ENCODE measurements at places on chromosomes 2 and 18. TPM values are rescaled to one million over a fixed set of nuclear protein-coding genes. Genes with fewer than 3 reads are reported as not detected.

- H3K4me1 ChIP-seq, result no peaks in the 10 kb centered on the region
- no peak overlapping the region for H3K4me3 ChIP-seq
- H3K27me3 ChIP-seq, result no peaks in the 10 kb centered on the region
- peaks cover 8% of the 10 kb centered on the region for H3K36me3 ChIP-seq
- H3K27ac ChIP-seq, result no peak overlapping the region
- DNase-seq, result no peak
Measured at GRCh38 chr2:126674075-126674744, 18.3 kb downstream of the GYPC start.

Gene DSEL
- total RNA-seq, result 9.0 TPM

Gene TMEM17
- 3.9 TPM for total RNA-seq

DNA sequence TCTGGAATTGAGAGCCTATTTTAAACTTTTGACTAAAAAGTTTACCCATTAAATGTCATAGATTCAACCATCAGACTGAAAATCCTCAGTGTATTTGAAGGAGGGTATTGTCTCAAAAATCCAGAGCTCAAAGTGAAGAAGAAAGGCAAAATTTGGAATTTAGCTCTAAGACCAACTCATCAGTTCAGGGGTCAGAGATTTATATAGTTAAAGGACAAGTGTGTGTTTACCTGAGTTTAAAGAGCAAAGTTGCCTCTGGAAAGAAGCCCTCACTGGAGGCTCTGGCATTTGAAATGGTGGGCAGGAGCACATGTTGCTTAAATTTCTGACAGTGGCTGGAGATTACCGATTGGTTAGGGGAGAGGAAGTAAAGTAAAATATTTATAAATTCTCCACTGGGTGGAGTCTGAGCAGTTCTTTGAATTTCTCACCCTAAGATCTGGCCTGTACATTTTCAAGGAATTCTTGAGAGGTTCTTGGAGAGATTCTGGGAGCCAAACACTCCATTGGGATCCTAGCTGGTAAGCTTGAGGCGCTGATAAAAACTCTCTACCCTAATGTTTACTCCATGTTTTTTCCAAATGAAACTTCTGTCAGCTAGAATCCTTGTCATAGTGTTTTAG is at the start of gene KYNU:
Gene KYNU, plus strand, starts transcription at position 449 of the 623 bp plus-strand sequence. CDS start 7,704 bp downstream, outside the sequence.
- no peaks in the 10 kb centered on the region for H3K27me3 ChIP-seq
- H3K36me3 ChIP-seq, result no peaks in the 10 kb centered on the region
- no peak for DNase-seq
- no peak within 1 kb of the TSS for H3K27ac ChIP-seq

DNA sequence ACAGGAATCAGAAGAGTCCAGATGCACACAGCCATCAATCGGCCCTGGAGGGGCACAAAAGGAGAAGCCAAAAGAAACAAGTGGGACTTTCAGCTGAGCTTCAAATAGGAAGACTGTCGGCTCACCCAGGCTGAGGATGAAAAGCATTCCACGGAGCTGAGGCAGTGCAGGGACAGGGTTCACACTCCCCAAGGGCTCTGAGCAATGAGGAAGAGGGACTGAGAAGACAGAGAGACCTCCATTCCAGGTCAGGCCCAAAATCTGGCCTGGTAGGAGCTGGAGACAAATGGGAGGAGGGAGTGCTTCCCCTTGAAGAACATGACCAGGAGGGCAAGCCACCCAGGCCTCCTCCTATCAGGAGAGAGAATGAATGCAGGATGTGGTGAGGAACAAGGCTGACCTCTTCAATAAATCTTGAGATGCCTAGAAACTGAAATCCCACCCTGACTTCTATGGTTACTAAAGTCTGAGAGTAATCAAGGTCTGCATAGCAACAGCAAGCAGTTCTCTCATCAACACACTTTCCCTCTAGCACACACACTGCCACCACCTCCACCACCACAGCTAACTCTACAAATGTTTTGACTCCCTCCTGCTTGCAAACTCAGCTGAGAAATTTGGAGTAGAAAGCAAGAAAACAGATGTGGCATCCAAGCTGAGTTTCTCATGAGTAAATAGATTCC is 434.4 kb downstream of the TNS1 start:
- no peak overlapping the region for H3K4me3 ChIP-seq
- no peak overlapping the region for H3K27ac ChIP-seq
- H3K4me1 ChIP-seq, result no peaks in the 10 kb centered on the region
- H3K36me3 ChIP-seq, result no peaks in the 10 kb centered on the region
- H3K27me3 ChIP-seq, result no peaks in the 10 kb centered on the region

Gene IGFBP2
- 75.9 TPM for total RNA-seq

DNA sequence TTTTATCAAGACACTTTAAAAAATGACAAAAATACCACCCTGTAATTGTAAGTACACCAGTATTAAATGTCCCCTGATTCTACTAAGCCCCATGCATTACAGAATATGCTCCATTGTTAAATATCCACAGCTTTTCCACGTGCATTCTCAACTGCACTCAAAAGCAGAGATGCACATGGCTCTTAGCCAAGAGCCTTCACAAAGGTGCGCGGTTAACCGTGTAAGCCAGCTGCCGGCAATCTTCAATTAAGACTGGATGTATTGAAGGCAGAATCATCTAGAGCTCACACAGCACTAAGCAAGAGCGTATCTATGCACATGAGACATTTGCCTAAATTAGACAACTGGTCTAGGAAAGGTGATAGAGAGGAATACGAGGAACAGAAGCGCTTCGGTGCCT is 278.3 kb downstream of the NAPG start:
- no peak overlapping the region for H3K27ac ChIP-seq
- DNase-seq, result no peak
- H3K27me3 ChIP-seq, result no peaks in the 10 kb centered on the region
- peaks cover 13% of the 10 kb centered on the region for H3K36me3 ChIP-seq
- peaks cover 8% of the 10 kb centered on the region for H3K4me1 ChIP-seq

DNA sequence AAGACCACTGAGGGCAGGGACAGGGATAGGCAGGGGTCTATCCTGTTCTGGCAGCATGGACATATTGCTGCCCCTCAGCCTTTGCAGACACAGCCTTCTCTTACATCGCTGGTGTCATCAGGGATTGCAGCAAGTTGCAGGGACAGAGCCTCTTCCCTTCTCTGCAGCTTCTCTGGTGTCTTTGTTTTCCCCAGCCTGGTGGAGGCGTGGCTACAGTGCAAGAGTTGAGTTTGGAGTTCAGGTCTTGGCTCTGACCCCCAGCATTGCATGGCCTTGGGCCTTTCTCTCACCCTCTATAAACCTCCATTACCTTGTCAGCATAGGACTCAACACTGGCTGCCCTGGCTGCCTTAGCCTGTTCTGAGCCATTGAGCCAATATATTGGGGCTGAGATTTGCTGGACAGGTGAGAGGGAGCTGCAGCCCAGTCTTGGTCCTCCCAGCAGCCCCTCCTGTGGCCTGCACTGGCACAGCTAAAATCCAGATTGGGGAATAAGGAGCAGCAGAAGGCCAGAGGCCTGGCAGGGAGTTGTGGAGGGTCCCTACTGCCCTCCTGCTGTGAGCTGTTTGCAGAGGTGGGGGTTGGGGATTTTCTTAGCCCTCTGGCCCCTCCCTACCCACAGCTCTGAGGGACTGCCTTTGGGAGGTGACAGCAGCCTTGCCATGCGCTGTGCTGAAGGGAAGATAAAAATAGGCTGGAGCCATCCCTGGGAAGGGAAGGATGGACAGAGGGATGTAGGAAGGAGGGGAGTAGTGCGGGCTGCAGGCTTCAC is 22.8 kb downstream of the EHD3 start:
- no peak for DNase-seq
- no peak overlapping the region for H3K4me3 ChIP-seq
- no peak overlapping the region for H3K27ac ChIP-seq
- no peaks in the 10 kb centered on the region for H3K36me3 ChIP-seq

DNA sequence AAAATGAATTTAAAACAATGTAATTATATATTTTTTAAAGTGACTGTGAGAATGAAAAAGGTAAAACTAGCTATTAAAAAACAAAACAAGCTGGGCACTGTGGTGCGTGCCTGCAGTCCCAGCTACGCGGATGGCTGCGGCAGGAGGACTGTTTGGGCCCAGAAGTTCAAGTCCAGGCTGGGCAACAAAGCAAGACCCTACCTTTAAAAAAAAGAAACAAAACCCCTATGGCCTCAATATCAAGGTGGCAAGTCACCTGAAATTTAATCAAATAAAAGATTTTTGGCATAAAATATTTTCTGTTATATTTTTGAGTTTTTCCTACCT is 46.9 kb upstream of the STRN start:
- no peak overlapping the region for H3K4me3 ChIP-seq
- no peak for DNase-seq
- no peak overlapping the region for H3K27ac ChIP-seq

Gene TCF7L1
- 14.7 TPM for total RNA-seq

Gene CNDP1
- total RNA-seq, result not detected

DNA sequence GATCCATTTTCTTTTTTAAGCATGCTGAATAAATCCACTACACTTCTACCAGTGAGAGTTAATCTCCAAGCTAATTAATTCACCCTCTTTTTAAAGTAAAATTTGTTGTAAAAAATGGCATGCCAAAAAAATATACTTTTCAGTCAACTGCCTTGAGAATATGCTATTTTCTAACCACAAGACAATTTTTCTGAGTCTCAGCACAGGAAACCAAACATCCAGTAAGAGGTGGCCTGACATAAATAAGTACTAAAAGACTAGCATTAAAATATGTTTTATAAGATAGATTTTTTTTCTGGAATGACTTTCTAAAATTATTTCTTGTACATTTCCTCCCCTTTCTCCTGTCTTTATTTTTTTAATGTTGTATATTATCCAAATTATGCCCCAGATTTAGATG is 2.9 kb downstream of the FBXO36 start:
- no peak overlapping the region for H3K4me3 ChIP-seq
- no peak overlapping the region for H3K27ac ChIP-seq
- DNase-seq, result no peak
- H3K36me3 ChIP-seq, result no peaks in the 10 kb centered on the region
- no peaks in the 10 kb centered on the region for H3K27me3 ChIP-seq
- peaks cover 8% of the 10 kb centered on the region for H3K4me1 ChIP-seq

DNA sequence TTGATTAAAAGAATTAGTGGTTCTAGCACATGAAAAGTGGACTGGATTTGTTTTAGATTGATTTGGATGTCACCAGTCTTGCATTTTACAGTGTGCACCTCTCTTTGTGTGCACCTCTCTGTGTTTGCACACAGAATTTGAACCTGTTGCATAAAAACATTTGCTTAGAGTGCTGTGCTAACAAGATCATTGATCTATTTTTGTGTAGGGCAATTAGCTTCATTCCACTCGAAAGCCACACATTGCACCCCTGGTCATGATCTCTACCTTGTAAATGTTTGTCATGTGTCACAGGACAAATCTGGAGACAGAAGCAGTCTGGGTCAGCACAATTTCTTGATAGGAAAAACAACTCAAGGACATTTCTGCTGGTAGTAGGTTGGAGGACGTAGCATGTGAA is 258.7 kb upstream of the LINC00305 start:
- no peak overlapping the region for H3K27ac ChIP-seq
- H3K36me3 ChIP-seq, result no peaks in the 10 kb centered on the region
- no peak for DNase-seq
- no peaks in the 10 kb centered on the region for H3K27me3 ChIP-seq

DNA sequence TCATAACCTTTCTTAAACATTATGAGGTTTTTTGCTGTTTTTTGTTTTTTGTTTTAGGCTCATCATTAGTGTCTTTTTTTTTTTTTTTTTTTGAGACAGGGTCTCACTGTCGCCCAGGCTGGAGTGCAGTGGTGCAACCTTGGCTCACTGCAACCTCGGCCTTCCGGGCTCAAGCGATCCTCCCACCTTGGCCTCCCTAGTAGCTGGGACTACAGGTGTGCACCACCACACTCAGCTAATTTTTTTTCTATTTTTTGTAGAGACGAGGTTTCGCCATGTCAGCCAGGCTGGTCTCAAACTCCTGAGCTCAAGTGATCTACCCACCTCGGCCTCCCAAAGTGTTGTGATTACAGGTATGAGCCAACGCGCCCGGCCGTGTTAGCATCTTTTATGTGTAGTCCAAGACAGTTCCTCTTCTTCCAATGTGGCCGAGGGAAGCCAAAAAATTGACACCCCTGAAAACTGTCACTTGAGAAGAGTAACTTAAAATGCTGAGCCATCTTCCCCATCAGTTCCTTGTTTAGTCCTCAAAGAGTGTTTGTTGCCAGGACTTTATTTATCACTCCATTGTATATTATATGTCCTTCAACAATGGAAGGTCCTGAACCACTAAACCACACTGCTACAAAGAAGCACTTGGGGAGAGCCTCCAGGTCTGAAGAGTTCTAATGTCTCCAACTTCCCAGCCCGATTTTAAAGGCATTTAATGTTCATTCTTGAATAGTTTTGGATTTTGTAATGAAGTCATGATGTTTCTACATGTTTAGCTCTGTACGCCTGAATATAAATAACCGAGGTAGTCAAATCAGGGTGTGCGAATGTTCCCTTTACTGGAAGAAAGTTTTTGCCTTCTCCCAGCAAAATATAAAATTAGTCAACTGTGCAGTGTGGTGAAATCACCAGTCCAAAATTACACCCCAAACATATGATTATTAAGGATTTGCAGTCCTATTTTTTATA is 26.4 kb downstream of the ZNF516 start:
- H3K36me3 ChIP-seq, result peaks cover 4% of the 10 kb centered on the region
- no peak overlapping the region for H3K27ac ChIP-seq
- H3K4me3 ChIP-seq, result no peak overlapping the region
- H3K4me1 ChIP-seq, result no peaks in the 10 kb centered on the region
- DNase-seq, result no peak

DNA sequence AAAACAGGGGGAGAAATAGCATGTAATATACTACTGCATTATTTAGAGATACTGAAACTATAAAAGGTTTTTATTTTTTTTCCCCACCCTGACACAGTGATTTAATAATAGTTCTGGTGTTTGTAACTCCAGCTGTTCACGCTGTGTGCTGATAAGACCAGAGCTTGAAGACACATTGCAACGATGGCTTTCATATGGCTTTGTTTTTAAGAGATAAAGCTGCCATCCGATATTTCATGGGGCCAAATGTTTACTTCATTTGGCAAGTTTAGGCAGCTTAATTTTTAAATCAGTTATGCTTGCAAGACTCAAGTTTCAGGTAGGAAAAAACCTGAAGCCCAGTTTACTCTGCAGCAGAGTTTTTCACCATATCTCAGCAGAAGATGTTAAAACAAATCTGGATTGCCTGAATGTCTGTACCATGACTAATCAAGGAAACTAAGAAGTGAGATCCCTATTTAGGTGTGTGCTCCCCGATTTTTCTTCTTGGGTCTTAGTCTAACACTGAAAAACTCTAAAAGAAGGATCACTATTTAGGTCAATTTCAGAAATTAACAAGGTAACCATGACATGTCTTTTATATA is 508.6 kb downstream of the PARD3B start:
- H3K4me3 ChIP-seq, result no peak overlapping the region
- H3K27ac ChIP-seq, result no peak overlapping the region
- no peaks in the 10 kb centered on the region for H3K27me3 ChIP-seq
- peaks cover 5% of the 10 kb centered on the region for H3K4me1 ChIP-seq
- no peak for DNase-seq

DNA sequence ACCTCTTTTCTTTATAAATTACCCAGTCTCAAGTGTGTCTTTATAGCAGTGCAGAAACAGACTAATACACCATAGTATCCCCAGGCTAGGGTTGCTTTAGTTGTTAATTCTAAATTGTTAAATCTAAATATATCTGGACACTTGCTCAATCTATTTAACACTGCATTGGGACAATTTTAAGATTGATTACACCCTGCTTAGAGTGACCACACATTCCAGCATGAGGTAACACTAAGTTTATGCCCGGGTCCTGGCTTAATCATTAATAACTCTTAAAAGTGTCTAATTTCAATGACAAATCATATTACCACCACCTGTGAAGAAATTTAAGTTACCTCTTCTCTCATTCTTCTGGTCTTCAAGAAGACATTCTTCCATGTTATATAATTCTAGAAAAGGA is 131.4 kb downstream of the ZNF385B start:
- no peak overlapping the region for H3K4me3 ChIP-seq
- H3K27ac ChIP-seq, result no peak overlapping the region

GRCh38 chr2:173866874-173867618 is 98.1 kb downstream of the SP3 start:
- peak; percentile 37 for DNase-seq
- no peak overlapping the region for H3K4me3 ChIP-seq
- H3K27ac ChIP-seq, result no peak overlapping the region
- no peaks in the 10 kb centered on the region for H3K4me1 ChIP-seq

All from lung (tissue), 17 donors.